Ammon's horn (tissue), 1 donor: ENCODE measurements at places on chromosomes 3 and 15.

DNA sequence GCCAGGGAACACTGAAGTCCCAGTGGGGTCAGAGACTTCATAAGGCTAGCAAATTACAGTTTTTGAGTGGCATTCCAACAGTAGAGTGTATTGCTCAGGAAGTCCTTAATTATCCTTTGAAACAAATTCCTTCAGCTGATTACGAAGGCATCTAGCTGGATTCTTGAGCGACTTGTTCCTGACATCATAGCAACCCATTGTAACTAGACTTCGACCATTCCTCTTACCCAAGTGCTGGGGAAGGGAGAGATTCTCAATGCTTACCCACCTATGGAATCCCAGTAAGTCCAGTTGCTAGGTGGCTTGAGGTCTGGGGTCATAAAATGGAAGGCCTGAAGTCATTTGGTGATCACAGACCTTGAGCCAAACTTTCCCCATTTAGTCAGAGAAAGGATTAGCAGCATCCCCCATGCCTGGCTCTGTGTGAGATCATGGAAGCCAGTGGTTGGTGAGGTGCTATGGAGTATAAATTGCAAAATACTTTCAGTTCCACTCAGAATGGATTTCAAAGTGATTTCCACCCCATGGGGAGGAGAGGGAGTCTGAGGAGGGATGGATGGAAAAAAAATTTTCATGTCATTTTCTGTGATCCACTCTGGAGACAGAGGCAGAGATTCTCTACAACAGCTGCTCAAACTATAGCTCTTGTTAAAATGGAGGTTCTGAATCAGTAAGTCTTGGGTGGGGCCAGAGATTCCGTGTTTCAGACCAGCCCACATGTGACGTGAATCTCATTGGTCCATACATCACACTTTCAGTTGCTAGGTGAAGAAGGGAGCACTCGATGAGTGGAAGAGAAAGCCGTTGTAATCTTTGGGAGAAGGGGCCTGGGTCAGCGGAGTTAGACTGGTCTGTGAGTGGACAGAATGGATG, 45.7 kb downstream of the CD86 start:
- DNase-seq = no peak

GRCh38 chr3:139235192-139235591, 108.6 kb upstream of the MRPS22 start:
- DNase-seq = no peak

DNA sequence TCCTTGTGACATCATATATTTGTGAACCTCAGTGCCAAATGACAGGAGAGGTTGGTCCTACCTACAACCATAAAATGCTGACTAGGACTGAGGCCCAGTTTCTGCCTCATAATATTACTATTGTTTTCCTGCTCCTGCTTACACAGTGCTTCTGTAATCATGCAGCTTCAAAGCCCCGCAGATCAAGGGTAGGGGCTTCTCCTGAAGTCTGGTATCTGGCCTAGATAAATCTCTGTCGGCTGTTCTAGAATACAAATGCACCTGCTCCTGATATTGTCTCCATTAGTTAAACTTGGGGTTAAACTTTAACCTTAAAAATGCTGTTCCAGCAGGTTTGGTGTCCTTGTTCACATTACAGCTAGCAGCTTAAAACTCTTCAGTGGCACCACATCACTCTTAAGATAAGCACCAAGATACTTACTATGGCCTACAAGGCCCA, 552.4 kb downstream of the TUSC7 start:
- no peak for DNase-seq

DNA sequence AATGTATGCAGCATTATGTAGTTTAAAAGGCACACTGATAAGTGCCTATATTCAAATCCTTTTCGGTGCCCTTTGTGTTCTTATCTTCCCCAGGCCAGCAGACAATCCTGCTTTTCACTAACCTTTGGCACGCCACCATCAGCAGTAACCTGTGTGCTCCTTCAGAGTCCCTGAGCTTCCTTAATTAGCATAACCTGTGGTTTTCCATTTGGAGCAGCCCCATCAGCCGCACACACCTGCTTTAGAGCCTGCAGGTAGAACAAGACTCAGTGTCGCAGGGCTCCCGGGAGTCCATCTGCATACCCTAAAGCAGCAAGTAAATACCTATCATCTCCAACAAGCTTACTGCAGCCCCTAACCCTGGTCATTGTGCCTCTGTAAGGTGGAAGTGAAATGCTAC, 755.1 kb downstream of the ROBO2 start:
- DNase-seq = no peak

DNA sequence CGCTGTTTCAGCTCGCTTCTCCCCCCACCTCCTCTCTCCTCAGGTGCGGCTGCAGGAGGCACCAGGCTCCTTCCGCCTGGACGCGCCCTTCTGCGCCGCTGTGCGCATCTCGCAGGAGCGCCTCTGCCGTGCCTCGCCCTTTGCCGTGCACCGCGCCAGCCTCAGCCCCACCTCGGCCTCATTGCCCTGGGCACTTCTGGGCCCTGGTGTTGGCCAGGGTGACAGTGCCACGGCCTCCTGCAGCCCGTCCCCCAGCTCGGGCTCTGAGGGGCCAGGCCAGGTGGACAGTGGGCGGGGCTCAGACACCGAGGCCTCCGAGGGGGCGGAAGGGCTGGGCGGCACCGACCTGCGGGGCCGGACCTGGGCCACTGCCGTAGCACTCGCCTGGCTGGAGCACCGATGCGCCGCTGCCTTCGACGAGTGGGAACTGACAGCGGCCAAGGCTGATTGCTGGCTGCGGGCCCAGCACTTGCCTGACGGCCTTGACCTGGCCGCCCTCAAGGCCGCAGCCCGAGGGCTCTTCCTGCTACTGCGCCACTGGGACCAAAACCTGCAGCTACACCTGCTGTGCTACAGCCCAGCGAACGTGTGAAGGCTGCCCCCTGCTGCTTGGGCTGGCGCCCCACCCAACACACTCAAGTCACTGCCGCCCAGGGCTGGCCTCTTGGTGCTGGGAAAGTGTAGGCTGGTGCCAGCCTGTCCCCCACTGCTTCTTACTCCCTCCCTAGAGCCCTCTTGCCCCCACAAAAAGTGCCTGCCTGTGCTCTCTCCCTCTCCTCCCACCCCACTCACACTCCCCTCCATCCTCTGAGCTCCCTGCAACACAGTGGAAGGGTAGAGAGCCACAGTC, 7.1 kb downstream of the ALG3 start:
- DNase-seq = no peak

- no peak for DNase-seq
Observed at GRCh38 chr15:32222716-32223115, 180.4 kb downstream of the GOLGA8K start.

GRCh38 chr3:147380387-147380951, 25.9 kb downstream of the ZIC4 start:
- no peak for DNase-seq

DNA sequence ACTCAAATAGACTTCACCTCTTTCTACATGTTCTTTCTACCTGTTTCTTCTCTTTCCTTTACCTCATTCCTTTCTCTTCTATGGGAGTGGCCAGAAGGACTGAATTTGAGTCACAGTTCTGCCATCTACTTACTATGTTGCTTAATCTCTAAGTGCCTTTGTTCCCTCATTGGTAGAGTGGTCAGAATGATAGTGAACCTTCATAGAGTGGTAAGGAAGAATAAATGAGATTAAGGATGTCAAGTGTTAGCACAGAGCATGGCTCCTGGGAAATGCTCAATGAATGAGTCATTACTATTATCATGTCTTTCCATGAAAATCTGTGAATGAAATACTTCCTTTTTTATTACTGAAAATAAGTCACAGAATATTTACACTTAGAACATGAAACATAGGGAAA, 17.5 kb downstream of the TMEM207 start:
- no peak for DNase-seq

GRCh38 chr3:11845651-11846050, 1.0 kb downstream of the TAMM41 start:
- DNase-seq = no peak

DNA sequence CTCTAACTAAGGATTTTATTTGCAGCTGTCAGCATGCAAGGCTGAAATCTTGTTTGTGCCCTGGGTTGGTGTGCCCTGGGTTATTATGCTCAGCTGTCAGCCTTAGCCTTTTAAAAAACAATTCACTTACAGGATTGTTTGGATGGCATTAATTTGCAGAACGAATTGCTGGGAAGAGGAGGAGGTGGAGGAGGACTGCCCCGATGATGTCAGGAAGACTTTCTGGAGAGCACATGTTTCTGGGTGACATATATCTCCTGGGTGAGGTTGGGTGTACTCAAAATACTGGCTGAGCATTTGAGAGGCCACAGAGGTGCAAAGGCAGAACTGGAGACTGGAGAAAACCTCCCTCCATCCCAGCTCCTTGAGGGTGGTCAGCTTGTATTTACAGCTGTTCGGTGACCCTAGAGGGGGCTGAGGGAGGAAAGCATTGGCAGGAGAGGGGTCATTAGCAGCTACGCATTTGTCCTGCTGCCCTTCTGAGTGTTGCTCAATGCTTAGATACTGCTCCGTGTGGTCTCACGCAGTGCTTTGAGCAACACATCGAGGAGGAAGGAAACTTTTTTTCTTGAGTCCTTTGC, 59.8 kb upstream of the PSMD6 start:
- no peak for DNase-seq

DNA sequence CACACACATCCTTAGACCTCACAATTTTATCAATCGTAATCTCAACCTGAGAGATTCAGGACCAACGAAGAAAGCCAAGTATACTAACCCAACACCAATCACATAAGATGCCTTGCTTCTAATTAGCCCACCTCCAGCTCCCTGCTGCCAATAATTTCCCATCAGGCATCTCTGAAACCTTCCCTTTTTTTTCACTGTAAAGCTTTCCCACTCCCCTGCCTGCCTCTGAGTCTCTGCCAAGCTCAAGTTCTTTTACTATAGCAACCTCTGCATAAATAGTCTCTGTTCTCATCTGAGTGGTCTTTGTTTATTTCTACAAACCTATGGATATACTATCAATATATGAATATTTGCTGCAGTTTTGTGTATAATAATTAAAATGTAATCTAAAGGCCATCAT, 86.5 kb downstream of the PIK3CB start:
- no peak for DNase-seq
